Stimulated activated CD8-positive, alpha-beta memory T cell treated with anti-CD3 and anti-CD28 coated beads, Interleukin-2, amount 100 ng/mL, for 1 hour (primary cell): ENCODE measurements at places on chromosomes 12 and 14.

- no peak for DNase-seq
Observed at GRCh38 chr14:100614803-100615202, 27.6 kb upstream of the BEGAIN start.

GRCh38 chr12:20757-21156 lies 45.8 kb upstream of the IQSEC3 start:
- DNase-seq, result no peak

- DNase-seq, result no peak
Observed at GRCh38 chr12:11797317-11797913, 147.9 kb downstream of the ETV6 start.

GRCh38 chr14:76501156-76501720 lies 125.3 kb downstream of the ESRRB start:
- no peak for DNase-seq

DNA sequence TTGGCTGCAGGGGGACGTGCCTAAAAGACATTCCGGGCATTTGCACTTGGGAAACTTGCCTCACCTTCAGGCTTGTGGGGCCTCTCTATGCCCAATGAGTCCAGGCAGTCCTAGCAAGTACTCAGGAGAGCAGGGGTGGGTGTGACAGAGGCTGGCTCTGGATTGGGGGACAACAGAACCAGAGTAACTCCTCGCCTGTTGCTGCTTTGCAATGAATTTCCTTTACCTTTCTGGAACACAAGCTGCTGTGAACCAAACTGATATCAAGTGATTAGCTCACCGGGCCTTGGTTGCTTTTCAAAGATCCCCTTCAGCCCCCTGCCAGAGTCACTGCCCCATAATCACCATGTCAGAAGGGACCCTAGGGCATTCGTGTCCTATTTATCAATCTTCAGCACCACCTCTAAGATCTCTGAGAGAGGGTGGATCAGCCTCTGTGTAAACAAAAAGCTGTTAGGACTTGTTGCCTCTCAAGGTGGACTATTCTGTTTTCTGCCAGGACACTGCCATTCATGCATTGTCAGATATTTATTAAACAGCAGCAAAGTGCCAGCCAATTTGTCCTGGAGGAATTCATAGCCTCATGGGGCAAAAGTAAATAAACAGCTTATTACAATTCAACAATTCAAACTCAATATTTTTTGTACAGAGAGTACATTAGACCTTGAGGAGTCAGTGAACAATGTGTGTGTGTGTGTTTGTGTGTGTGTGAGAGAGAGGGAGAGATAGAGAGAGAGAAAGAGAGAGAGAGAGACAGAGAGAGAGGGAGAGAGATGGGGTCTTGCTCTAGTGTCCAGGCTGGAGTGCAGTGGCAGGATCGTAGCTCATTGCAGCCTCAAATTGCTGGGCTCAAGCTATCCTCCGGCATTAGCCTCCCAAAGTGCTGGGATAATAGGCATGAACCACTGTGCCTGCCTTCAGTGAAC lies 11.3 kb downstream of the NFATC4 start:
- no peak for DNase-seq

GRCh38 chr12:16325426-16325825 lies 22.0 kb upstream of the MGST1 start:
- no peak for DNase-seq

GRCh38 chr12:124813782-124814181 lies 49.9 kb downstream of the SCARB1 start:
- no peak for DNase-seq

DNA sequence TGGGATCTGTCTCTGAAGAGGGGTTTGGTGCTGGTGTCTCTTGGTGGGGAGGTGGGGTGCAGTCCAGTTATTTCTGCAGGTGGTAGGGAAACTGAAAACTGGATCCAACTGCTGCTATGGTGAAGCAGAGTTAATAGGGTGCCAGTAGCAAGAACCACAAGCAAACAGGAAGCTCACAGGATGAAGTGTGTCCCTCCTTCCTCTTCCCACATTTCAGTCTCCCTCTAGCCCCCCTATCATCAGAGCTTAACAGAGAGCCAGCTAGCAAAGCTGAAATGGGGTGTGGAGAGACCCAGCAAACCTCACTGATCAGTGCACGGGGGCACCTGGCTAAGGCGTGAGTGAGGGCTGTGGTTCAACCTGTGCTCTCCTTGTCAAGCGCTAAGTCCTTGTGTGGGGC lies 69.1 kb upstream of the C12orf71 start:
- no peak for DNase-seq

- no peak for DNase-seq
Observed at GRCh38 chr12:97984974-97985580, 522.5 kb downstream of the RMST start.

DNA sequence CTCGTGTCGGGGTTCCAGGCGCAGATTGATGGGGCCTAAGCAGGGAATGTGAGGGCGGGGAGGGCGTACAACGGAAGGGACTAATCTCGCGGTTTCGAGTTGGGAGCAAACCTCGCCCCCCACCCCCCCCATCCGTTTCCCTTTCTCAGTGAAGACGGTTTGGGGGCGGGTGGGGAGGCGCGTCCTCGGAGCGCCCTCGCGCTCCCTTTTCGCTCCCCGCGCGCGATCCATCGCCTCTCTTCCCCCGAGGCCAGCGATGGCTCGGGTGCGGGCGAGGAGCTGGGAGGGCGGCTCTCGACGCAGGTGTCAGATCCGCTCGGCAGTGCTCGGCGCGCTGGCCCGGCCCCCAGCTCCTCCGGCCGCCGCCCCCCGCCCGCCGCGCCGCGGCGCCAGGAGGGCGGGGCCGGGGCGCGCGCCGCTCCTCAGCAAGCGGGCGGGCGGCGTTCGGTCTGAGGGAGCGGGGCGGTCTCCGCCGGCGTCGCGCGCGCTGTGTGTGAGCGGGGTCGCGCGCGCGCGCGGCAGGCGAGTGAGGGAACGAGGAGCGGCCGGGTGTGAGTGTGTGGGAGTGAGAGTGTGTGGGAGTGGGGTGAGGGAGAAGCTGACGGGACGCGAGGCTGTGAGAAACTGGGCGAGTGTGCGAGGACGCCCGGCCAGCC lies at the start of gene RIMKLB:
Gene RIMKLB (plus strand): TSS at position 516 of the 656 bp plus-strand sequence. CDS start 15,876 bp downstream, outside the sequence.
- peak; percentile 69 for DNase-seq

DNA sequence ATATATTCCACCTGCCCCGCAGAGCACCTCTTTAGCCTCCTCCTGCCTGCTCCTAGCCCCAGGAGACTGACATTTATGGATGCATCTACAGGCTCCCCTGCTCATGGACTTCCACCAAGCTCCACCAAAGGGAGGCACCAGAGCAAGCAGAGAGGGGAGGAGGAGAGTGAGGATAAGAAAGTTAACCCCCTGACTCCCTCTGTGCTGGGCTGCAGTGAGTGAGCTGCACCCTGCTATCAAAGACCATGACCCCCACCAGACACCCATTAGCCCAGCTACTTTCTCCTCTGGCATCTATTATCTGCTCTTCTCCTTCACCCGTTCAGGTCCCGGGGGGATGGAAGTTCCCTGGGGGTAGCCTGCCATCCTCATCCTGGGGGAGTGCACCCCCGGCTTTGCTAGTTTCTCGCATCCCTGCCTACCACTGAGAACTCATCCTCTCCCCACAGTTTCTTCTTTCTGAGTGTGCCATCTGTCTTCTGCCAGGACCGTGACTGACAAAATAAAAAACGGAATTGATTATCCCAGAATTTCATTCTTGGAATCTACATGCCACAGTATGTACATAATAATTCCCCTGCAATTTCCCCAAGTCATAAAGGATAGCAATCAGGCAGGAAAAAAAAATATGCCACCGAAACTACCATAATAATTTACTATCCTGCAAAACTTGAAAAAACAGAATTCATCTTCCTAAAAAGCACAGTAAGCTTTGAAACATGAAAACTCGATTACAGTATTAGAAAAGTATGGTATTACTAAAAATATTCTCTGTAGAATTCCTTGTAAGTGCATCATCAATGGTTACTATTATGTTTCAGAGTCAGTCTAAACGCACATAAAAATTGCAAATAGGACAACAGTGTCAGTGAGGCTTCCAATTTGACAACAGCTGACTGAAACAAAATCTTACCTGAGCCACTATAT lies 45.2 kb downstream of the FOXN3 start:
- DNase-seq, result no peak

GRCh38 chr12:119500209-119500608 lies 93.4 kb upstream of the TMEM233 start:
- DNase-seq, result no peak

DNA sequence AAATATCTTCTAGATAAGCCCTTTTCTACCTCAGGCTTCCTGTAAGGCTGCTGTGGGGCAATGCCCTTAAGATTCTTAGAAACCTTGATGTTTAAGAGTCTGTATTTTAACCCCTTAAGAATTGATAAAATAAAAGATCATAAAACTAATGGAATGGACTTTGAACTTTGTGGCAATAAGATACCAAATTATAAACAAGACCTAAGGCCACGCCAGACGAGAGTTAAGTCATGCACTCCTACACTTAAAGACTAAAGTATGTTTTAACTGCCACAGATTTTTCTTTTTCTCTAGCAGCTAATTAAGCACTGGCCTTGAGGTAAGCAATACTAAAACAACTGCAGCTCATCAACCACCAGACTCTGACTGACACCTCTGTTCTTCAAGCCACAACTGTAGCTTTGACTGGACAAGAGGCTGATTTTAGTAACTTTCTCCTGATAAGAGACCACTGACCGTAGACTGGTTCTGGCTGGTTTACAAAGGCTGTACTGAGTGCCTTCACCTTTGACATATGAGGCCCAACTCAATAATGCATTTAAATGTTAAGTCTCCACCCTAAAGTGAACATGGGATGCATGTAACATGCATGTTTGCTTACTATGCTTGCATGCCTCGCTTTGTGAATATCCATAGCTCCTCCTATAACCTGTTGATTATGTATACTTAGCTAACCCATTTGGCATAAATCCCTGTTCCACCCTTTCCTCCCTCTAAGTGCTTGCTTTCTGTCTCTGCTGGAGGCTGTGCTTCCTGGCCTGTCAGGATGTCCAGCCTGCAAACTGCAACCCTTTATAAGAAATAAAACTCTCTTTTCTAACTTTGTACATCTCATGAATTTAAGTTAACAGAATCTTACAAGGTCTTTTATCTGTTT lies 71.9 kb downstream of the KLHL28 start:
- DNase-seq, result no peak

- DNase-seq, result no peak
Observed at GRCh38 chr12:86903159-86903558, 647.0 kb upstream of the MGAT4C start.

- no peak for DNase-seq
Observed at GRCh38 chr12:79566452-79567174, 124.2 kb downstream of the PAWR start.

DNA sequence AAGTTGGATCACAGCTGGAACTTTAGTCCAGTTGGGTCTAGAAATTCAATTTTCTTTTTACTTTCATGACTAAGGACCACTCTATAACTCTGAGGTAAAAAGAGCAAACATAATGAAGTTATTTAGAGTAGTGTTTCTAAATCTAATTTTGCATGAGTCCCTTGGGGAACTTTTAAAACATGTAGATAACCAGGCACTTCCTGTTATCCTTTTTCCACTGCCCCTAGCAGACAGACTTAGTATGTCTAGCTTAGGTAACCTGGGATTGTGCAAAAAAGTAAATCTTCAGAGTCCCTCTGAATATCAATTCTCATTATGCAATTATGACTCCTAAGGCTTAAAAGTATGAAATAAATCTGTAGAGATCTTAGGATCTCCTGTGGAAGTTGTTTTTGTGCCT lies 371.2 kb downstream of the DIO2 start:
- no peak for DNase-seq

DNA sequence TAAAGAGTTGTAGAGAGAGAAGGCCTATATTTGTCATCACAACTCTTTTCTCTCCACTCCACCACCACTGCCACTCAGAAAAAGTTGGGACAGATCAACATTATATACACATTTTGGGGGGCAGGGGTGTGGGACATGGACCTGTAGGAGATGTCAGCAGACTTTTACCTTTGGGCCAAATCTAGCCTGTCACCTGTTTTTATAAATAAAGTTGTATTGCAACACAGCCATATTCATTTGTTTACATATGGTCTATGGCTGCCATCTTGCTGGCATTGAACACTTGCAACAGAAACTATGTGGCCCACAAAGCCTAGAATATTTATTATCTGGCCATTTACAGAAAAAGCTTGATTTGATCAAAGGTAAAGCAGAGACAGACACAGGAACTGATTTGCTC lies 250.7 kb downstream of the BTG1 start:
- no peak for DNase-seq

- no peak for DNase-seq
Observed at GRCh38 chr12:92462527-92462926, 240.3 kb upstream of the PLEKHG7 start.

DNA sequence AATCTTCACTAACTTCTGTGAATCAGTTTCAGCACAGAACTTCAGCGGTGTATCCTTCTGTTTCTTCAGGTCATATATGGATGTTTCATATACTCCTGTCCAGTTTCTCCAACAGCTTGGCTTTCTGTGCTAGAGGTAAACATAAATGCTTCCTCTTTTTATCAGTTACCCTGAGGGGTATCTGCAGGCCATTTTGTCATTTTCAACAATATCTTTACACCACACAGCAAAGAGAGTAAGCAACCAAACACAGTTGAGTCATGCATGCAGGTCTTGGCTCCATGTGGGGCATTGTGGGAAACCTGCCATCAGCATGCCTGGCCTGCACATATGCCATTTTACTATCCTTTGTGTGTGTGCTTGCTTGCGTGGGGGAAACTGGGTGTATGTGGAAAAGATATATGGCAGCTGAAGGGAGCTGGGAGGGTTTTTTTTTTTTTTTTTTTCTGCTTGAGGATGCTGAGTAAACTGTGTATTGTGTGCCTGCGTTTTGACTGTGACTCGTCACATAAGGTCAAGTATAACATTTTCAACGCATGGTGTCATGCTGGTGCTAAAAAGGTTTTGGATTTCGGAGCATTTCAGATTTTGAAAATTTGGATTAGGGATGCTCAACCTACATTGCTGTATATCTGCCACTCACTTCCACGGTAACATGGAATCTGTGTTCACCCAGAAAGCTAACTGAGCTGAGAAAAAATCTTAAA lies 56.1 kb upstream of the YARS2 start:
- no peak for DNase-seq

- no peak for DNase-seq
Observed at GRCh38 chr14:93331002-93331727, 1.7 kb downstream of the BTBD7 start.

DNA sequence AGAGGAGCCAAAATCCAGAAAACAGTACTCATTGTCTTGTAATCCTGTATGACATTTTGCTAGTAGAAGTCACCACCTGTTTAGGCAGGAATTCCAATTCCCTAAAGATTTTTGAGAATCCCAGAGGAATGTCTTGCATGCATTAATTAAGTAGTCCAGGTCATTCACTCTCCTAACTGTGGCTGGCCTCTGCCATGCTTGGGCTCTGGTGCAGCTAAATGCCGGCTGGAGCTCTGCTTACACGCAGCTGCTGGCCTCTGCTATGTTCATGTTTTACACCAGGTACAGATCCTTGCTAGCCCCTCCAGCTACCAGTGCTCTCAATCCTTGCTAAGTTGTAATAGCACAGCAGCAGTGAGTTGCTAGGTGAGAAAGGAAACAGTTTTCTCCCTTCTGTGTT lies 16.3 kb upstream of the HIF1A start:
- DNase-seq, result no peak
